ENCODE measurements at places on chromosomes 13 and 19.

GRCh38 chr13:106560821-106561220, 7.1 kb downstream of the ARGLU1 start:
- no peak for DNase-seq

GRCh38 chr19:12260861-12261260, 33.8 kb downstream of the ZNF44 start:
- no peak for DNase-seq

DNA sequence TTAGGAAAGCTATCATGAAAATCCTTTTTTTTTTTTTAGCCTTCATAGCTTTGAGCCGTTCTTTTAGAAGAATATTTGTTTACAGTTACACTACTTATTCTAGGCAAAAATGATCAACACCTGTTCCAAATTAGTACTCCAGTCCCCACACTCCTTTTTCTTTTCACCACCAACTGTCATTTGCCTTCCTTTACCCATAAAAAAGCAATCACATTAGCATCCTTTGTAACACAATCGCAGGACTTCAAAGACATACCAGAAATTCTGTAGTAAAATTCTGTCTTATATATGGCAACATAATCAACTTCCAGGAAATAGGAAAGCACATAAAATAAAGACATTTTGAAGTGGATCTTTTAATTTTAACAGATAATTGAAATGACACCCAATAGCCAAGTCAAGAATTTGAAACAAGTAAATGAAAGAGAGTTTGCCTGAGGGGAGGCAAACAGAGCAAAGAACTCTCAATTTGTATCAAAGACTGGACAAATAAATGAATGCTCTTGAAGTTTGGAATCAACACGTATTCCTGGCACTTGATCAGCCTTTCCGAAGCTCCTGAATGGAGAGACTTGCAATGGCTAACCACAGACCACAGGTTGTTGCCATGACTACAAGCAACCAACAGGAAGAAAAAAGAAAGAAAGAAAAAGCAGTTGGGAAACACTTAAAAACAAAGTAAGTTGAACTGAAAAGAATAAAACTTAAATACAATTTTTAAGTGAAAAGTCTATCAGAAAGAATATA, 206.8 kb downstream of the PCDH9 start:
- DNase-seq, result peak; percentile 49

DNA sequence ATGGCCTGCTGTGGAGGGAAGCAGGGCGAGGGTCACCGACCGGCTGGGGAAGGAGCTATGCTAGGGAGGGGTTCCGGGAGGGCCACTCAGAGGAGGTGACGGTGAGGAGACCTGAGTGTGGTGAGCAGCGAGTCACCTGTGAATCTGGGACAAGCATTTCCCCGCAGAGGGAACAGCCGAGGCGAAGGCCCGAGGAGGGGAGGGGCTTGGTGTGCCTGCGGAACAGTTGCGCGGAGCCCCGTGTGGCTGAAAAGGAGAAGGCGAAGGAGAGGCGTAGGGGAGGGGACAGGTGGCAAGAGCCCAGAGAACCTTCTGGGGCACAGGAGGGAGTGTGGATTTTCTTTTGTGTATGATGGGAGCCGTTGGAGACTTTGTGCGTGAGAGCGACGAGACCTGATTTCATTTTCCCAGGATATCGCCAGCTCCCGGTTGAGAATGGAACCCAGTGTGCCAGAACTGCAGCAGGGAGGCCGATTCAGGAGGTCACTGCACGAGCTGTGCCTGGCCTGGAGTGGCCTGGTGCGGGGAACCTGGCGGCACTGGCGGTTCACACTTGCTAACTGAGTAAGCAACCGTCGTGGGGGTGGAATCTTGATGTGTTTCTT, 117.7 kb upstream of the ZNF507 start:
- DNase-seq, result no peak

- no peak for DNase-seq
Measured at GRCh38 chr13:79912403-79912802, 428.5 kb downstream of the SPRY2 start.

- no peak for DNase-seq
Measured at GRCh38 chr19:7790416-7790815, 27.4 kb downstream of the CLEC4M start.

DNA sequence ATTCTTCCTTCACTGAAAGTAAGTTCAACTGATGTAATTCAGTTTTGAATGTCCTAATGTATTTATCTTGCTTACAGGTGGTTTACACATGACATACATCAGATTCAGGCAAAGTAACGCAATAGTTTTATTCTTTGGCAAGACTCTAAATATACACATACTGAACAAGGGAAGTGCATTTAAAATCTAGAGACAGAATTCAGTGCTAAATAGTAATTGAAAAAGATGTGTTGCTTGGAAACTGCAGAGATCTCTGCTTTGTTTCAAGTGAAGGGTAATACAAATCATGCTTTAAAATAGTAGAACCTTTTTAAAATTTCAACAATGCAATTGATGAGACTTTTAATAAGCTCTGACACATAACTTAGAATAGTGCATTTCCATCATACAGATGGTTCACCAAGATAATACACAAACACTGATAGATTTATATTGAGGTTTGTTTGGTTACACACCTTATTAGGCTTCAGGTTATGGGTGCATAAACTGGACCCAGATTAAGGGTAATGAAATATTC, 581.0 kb upstream of the MIR17HG start:
- no peak for DNase-seq

DNA sequence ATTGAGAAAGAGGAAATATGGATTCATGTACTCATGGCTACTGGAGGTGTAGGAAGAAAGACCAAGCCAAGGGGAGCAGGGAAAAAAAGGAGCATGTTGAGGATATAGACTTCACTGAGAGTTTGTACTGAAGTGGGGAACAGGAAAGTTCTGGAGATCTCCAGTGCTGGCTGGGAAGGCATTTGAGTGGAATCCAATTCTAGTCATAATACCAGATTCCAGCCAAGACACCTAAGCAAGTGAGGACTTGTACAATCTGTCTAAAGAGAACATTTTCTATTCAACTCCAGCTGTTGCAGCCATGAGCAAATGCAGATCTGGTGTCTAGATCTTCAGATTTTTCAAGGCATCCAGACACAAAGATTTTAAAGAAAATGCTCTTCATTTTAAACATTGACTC, 412.5 kb downstream of the OXGR1 start:
- DNase-seq, result no peak

GRCh38 chr13:75670496-75670895, 34.4 kb downstream of the LMO7 start:
- no peak for DNase-seq

- peak; percentile 47 for DNase-seq
Measured at GRCh38 chr13:24220086-24220703, 59.7 kb downstream of the SPATA13 start.

DNA sequence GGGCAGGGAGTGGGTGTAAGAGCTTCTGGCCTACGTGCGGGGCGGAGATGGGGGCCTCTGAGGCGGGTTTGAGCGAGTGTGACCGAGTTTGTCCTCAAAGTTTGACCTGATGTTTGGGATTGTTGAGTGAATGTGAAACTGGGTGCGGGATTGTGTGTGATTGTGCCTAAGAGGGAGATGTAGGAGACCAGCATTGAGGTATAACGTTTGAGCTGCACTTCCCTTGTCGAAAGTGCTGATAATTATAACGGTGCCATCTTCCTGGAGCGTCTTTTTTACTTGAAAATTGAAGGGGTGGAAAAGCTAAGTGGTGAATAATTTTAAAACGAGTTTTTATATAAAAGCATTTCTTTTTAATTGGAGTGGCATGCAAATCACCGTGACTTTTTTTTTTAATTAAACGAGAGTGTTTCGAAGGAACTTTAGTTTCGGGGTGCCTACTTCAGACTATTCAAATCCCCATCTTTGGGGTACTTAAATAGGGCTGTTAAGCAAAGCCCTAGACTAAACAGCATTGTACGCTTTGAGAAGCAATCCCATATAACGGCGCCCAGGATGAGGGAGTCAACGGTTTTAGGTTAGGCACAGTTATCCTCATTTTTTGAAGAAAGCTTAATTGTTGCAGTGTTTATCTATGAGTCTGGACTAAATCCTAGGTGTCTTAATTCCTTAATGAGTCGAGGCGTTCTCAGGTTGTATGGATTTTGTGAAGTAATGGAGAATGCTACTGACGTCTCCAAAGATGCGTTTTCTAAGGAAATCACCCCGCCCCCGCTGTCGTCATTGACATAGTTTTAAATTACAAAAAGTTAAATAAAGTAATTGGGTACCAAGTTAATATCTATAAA, 594 bp downstream of the ZNF146 start:
- DNase-seq, result no peak

GRCh38 chr19:20669263-20669662, 7.9 kb upstream of the ZNF626 start:
- DNase-seq, result no peak

DNA sequence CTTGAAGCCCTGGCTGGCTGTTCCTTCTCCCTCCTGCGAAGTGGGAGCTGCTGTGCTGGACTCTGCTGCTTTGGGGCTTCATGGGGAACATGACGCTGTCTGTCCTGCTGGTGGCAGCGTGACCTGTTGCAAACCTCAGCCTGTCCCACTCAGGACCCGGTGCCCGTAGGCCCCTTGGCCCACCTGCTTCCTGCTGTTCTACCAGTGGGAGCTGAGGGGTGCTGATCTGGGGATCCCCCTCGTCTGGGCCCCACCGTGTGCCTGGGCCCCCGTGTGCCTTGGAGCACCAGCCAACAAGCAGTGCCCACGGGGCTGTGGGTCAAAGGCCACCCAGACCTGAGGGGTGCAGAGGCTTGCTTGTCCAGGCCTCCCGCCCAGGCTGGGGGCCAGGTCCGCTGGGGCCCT, 5.3 kb downstream of the SPPL2B start:
- no peak for DNase-seq

DNA sequence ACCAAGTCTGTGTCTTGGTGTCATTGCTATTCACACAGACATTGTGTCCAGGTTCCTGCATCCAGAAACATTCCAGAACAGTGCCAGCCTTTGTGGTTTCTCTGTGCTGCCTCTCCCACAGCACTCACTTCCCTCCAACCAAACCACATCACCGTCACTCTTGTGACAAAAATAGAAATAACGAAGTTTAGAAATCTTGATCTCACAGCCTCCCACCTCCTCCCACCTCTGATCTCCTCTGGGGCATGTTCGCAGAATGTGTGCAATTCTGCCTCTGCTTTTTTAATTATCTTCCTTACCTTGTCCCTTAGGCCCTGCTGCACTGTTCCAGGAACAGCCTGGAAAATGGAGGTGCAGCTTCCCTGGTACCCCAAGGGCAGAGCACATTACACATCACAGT, 8.7 kb upstream of the SERPINE3 start:
- DNase-seq, result peak; percentile 59

- no peak for DNase-seq
Measured at GRCh38 chr13:19067767-19068166, 113.9 kb downstream of the TUBA3C start.

DNA sequence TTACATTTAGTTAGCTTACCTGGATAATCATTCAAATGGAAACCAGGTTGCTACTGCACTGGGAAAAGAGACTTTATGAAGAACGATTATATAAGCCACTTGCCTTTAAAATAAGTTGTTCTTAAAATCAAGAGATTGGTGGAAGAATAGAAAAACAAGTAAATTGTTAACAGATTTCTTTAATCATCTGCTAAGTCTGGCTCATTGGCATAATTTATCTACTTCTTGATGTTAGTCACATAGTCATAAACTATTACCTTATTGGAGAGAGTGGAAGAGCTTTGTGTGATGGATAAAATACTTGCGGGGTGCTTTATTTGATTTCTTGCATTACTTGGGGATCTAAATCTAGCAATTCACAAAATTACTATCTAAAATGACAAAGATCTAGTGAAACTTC, 6.8 kb downstream of the LSM14A start:
- no peak for DNase-seq

- peak; percentile 40 for DNase-seq
Measured at GRCh38 chr19:900302-901111, 7.2 kb downstream of the RNU6-9 start.

DNA sequence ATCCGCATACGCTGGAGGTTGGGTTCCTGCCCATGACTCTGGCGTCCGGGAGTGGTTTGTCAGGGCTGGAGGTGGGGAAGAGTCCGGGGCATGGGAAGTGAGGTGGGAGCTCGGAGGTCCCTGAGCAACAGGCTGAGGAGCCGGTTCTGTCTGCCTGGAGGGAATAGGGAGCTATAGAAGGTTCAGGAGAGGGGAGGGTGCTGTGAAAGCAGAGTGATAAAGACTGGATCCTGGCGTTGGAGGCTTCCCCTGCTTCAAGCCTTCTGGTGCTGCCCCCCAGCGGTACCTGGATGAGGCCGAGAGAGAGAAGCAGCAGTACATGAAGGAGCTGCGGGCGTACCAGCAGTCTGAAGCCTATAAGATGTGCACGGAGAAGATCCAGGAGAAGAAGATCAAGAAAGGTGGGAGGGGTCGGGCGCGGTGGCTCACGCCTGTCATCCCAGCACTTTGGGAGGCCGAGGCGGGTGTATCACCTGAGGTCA, 2.6 kb downstream of the HMG20B start:
- DNase-seq, result no peak

DNA sequence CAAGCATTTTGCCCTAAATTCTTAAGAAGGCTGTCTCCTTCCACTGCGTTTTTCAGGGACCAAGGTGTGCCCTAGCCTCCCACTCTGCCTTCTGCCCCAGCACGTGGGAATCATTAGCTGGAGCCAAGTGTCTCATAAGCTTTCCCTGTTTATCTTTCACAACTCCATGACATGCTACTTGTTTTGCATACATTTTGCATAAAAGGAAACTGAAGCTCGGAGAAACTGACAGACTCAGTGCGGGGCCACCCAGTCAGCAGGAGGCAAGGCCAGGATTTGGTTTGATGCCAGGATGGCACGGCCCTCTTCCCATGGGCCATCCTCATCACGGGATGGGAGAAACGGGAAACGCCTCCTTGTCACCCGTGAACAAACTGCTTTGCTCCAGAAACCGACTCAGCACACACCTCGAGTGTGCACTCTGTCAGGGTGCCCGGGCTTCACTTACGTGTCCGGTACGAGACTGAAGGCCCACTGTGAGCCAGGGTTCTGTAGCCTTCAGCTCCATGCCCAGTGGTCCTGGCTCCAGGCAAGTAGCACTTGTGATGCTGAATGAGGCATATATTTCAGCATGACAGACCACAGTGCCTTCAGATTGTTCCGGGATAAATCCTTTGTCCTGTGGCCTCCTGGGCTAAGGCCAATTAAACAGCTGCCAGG, 9.6 kb downstream of the CEBPA start:
- no peak for DNase-seq

- DNase-seq, result no peak
Measured at GRCh38 chr13:63693696-63694095, 2278.0 kb upstream of the PCDH20 start.

- no peak for DNase-seq
Measured at GRCh38 chr13:80590551-80590950, 249.6 kb upstream of the SPRY2 start.

DNA sequence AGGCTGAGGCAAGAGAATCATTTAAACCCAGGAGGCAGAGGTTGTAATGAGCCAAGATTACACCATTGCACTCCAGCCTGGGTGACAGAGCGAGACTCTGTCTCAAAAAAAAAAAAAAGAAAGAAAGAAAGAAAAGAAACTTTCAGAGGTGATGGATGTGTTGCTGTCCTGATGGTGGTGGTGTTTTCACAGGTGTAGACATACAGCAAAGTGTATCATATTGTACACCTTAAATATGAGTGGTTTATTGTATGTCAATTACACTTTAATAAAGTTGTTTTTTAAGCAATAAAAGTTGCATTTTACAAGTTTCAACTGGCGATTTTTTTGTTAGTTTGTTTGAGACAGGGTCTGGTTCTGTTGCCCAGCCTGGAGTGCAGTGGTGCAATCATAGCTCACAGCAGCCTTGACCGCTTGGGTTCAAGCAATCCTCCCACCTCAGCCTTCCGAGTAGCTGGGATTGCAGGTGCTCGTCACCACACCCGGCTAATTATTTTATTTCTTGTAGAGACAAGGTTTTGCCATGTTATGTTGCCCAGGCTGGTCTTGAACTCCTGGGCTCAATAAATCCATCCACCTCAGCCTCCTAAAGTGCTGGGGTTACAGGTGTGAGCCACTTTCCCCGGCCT, 13.5 kb upstream of the INSR start:
- DNase-seq, result no peak

Data from urothelium cell line (cell line).